Frontal cortex (tissue), 4 donors: ENCODE measurements at places on chromosomes 11 and 22. TPM values are rescaled to one million over a fixed set of nuclear protein-coding genes. Genes with fewer than 3 reads are reported as not detected.

DNA sequence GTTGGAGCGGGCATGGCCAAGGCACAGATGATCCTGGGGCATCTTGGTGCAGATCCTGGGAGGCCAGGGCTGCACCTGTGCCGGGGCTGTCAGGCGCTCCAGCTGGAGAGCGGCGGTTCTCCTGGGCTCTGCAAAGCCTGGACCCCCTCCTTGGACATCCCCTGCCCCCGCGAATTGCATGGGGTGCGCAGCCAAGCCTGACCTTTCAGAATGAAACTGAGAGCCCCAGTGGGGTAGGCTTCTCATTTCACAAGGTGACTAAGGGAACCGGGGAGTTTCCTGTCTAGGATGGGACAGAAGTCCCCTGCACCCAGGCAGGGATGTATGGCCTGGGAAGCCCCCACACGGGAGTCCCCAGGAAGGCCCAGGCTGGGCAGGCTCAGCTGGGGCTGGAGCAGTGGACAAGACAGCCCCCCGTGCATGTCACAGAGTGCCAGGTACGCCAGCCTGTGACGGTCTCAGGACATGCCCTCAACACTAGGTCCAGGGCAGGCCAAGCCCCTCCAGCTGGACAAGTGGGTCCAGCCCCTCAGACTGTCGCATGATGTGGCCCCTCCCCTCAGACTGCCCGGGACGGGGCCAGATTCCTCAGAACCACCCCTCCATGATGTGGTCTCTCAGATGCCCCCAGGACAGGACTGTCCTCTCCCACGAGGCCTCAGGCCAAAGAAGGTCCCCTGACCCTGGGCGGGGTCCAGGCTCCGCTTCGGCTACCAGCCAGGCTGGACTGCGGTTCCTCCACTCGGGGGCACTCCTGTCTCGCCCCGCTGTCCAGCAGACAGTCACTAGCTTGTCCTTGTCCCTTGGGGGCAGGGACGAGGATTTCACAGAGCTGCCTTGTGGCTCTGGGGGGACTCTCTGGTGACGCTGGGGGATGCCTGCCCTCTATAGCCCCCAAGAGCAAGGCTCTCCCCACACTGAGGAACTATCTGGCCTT lies 2.3 kb downstream of the LSP1 start:
- DNase-seq = no peak

OR5T1 gene
- total RNA-seq = not detected

DNA sequence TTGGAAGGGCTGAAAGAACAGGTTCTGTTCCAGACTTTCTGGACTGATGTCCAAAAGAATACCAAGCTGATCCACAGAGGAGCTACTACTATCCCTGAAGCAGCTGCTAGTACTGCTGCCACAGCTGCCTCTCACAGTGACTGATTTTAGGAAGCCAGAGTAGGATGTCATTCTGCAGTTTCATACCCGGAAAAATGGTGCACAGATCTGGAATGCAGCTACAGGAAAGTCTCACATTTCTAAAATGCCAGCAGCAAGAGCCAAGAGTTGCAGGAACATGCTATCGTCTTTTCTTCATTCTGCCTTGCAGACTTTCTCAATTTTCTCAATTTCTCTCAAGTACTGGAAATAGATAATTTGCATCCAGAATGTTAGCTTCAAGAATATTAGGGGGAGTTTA lies 19.4 kb upstream of the CCDC179 start:
- DNase-seq = no peak

DNA sequence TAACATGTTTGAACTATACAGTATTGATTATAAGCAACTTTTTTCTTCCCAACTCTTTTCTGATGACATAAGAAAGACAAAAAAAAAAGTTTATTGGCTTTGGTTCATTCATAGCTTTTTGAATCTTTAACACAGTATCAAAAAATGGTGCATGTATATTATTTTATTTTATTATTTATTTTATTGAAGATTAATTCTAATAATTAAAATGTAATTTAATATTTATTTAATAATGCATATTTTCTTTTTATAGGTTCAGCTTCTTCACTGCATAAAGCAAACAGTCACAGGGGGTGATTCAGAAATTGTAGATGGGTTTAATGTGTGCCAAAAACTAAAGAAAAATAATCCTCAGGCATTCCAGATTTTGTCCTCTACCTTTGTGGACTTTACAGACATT lies 78.8 kb downstream of the BBOX1 start:
- no peak for DNase-seq

DNA sequence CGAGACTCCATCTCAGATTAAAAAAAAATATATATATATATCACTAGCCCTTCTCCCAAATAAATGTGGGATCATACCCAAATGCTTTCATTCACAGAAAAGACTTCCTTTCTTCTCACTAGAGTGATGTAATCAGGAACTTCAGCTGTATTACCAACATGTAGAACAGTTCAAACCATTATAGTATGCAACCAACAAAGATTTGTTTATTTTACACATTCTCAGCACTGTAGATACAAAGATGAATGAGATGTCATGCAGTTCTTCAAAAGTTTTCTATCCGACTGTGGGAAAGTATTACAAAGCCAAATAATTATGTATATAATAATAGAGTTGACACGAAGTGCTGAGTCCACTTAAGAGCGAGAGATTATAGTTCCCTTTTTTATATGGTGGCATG lies 22.2 kb upstream of the ZNF143 start:
- DNase-seq = no peak

GRCh38 chr11:11070976-11071375 lies 213.1 kb upstream of the ZBED5 start:
- no peak for DNase-seq
